ENCODE measurements at places on chromosomes 4 and X. TPM values are rescaled to one million over a fixed set of nuclear protein-coding genes. Genes with fewer than 3 reads are reported as not detected.

AFM gene
- not detected for total RNA-seq

TMEM165 gene
- 59.7 TPM for total RNA-seq

SOD3 gene
- under 0.01 TPM for total RNA-seq

SMIM10L2A gene
- total RNA-seq: 9.1 TPM

TBC1D8B gene
- 0.49 TPM for total RNA-seq

MAGEA12 gene
- total RNA-seq: not detected

AMBN gene
- total RNA-seq: 0.25 TPM

NXF2 gene
- not detected for total RNA-seq

IL3RA gene
- total RNA-seq: 1.7 TPM

AADAT gene
- 30.5 TPM for total RNA-seq

TEX11 gene
- total RNA-seq: under 0.01 TPM

IBSP gene
- under 0.01 TPM for total RNA-seq

VCX gene
- not detected for total RNA-seq

FAM47A gene
- total RNA-seq: not detected

PDLIM3 gene
- total RNA-seq: 12.3 TPM

CLGN gene
- total RNA-seq: 4.2 TPM

NDST4 gene
- total RNA-seq: 2.0 TPM

SOX3 gene
- total RNA-seq: 6.4 TPM

HSFX3 gene
- not detected for total RNA-seq

VSIG4 gene
- total RNA-seq: 5.9 TPM

SPCS3 gene
- 73.5 TPM for total RNA-seq

TCEAL9 gene
- total RNA-seq: 30.7 TPM

SLC4A4 gene
- total RNA-seq: 17.7 TPM

PSAPL1 gene
- under 0.01 TPM for total RNA-seq

PFKFB1 gene
- total RNA-seq: 0.25 TPM

HNRNPDL gene
- 261 TPM for total RNA-seq

HEPH gene
- total RNA-seq: 5.4 TPM

TMPRSS11B gene
- not detected for total RNA-seq

USP9X gene
- 210 TPM for total RNA-seq

GLRA3 gene
- 6.1 TPM for total RNA-seq

GRIA2 gene
- 264 TPM for total RNA-seq

DGAT2L6 gene
- total RNA-seq: not detected

GLOD5 gene
- total RNA-seq: not detected

RAPGEF2 gene
- 153 TPM for total RNA-seq

ERAS gene
- not detected for total RNA-seq

ZNF732 gene
- 0.49 TPM for total RNA-seq

SLC39A8 gene
- total RNA-seq: 5.2 TPM

CPLX1 gene
- 2.0 TPM for total RNA-seq

CDKL5 gene
- 55.3 TPM for total RNA-seq

TLR2 gene
- total RNA-seq: 1.2 TPM

ARMCX6 gene
- total RNA-seq: 25.8 TPM

ETNPPL gene
- total RNA-seq: 0.98 TPM

ACSL1 gene
- 34.7 TPM for total RNA-seq

FAM90A26 gene
- total RNA-seq: not detected

FAM114A1 gene
- 8.4 TPM for total RNA-seq

GPC3 gene
- total RNA-seq: 3.7 TPM

TREX2 gene
- total RNA-seq: 0.25 TPM

RPL39 gene
- 2,465 TPM for total RNA-seq

SLBP gene
- 32.5 TPM for total RNA-seq

TBX22 gene
- under 0.01 TPM for total RNA-seq

TMEM31 gene
- total RNA-seq: not detected

VAMP7 gene
- 19.2 TPM for total RNA-seq

TRIM75 gene
- not detected for total RNA-seq

IL1RAPL1 gene
- total RNA-seq: 11.1 TPM

GAGE13 gene
- not detected for total RNA-seq

CLDN2 gene
- total RNA-seq: not detected
